ENCODE measurements at places on chromosomes 4 and X. TPM values are rescaled to one million over a fixed set of nuclear protein-coding genes. Genes with fewer than 3 reads are reported as not detected.

The ASB11 gene
- not detected for total RNA-seq

DNA sequence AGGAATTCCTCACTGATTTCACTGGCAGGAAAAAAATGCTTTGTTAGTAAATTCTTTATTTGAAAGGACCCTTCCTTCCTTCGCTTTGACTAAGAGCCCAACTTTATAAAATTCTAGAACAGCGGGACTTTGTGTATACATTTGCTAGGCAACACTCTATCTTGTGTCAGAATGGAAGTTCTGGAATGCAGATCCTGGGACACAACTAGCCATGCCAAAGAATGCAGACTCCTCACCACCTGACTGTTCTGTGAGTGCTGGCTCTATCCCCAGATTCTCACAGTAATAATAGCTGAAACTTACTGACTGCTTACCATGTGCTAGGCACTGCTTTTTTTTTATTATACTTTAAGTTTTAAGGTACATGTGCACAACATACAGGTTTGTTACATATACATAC, 73.3 kb upstream of the ZDHHC15 start:
- H3K36me3 ChIP-seq: no peaks in the 10 kb centered on the region
- H3K4me1 ChIP-seq: no peaks in the 10 kb centered on the region
- H3K4me3 ChIP-seq: no peak overlapping the region
- no peaks in the 10 kb centered on the region for H3K27me3 ChIP-seq
- peak; percentile 38 for DNase-seq
- H3K27ac ChIP-seq: no peak overlapping the region

The SGCB gene
- 109 TPM for total RNA-seq

- no peaks in the 10 kb centered on the region for H3K27me3 ChIP-seq
- peaks cover 9% of the 10 kb centered on the region for H3K36me3 ChIP-seq
- peak overlapping the region; percentile 81 for H3K27ac ChIP-seq
- DNase-seq: peak; percentile 91
- H3K4me1 ChIP-seq: peaks cover 62% of the 10 kb centered on the region
- peak overlapping the region; percentile 42 for H3K4me3 ChIP-seq
Measured at GRCh38 chr4:169337510-169337909, 66.8 kb upstream of the SH3RF1 start.

DNA sequence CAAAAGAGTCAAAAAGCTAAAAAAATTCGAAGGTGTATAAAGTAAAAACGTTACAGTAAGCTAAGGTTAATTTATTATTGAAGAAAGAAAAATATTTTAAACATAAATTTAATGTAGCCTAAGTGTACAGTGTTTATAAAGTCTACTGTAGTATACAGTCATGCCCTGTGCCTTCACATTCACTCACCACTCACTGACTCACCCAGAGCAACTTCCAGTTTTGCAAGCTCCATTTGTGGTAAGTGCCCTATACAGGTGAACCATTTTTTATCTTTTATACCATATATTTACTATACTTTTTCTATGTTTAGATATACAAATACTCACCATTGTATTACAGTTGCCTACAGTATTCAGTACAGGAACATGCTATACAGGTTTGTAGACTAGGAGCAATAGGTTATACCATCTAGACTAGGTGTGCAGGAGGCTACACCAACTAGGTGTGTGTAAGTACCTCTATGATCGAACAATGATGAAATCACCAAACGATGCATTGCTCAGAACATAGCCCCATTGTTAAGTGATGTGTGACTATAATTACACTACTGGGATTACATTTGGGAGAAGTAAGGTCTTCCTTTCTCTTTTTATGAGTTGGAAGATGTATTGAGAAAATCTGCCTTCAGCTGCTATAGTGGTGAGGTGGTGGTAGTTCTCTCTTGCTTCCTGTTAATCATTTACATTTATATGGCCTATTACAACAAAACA, 27.2 kb downstream of the TMSB4X start:
- no peaks in the 10 kb centered on the region for H3K27me3 ChIP-seq
- H3K4me1 ChIP-seq: peaks cover 28% of the 10 kb centered on the region
- H3K27ac ChIP-seq: no peak overlapping the region
- DNase-seq: no peak
- no peak overlapping the region for H3K4me3 ChIP-seq
- no peaks in the 10 kb centered on the region for H3K36me3 ChIP-seq

DNA sequence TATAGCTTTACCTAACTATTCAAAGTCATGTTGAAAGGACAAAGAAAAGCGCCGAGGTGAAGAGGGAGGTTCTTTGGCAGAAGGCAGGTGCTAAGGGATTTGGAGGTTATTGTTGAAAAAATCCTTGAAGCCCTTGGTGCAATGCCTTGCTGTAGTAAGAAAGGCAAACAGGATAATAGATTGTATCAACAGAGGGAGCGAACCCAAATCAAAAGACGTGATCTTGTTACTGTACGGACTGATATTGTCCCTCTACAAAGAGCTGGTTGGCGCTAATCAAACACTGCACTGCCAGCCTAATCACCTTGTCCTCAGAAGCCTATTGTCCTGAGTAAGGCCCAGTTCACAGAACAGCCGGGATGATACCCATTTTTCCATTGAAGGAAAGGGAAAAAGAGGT, 182.9 kb downstream of the ZIC3 start:
- H3K27ac ChIP-seq: no peak overlapping the region
- H3K27me3 ChIP-seq: no peaks in the 10 kb centered on the region
- H3K4me1 ChIP-seq: no peaks in the 10 kb centered on the region

GRCh38 chr4:110876866-110877265, 254.0 kb upstream of the PITX2 start:
- H3K4me1 ChIP-seq: peaks cover 9% of the 10 kb centered on the region
- H3K27me3 ChIP-seq: no peaks in the 10 kb centered on the region
- DNase-seq: no peak
- H3K36me3 ChIP-seq: no peaks in the 10 kb centered on the region
- H3K4me3 ChIP-seq: no peak overlapping the region

DNA sequence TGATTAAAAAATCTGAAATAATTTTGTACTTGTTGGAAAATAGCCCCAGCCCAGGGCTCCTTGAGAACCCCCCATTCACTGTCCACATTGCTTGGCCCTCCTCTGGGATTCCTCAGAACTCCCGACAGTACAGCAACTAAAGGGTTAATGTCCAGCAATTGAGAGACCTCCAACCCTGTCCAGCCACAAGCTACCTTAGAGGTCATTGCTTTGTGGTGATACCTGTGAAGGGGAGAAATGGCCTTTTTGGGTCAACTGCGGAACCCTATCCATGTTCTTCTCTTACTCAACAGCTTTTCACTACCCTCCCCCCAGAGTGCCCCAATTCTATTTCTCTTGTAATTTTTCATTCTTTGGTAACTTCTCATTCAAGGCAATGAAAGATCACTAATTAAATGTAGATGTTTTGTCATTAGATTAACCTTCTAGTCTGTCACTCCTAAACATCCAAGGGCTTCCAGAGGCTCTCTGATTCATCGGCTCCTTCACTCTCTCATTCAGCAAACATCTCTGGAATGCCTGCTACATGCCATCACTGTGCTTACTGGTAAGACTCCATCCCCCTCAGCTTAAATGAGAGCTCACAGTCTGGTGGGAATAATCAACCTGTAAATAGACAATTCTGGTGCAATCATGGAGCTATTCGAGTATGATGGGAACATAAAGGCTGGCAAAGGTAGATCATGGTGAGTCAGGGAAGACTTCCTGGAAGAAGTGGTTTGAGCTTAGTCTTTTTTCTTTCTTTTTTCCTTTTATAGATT, 241.4 kb upstream of the PGRMC2 start:
- H3K4me3 ChIP-seq: peak overlapping the region; percentile 58
- H3K36me3 ChIP-seq: peaks cover 5% of the 10 kb centered on the region
- H3K27me3 ChIP-seq: no peaks in the 10 kb centered on the region
- peak; percentile 95 for DNase-seq

DNA sequence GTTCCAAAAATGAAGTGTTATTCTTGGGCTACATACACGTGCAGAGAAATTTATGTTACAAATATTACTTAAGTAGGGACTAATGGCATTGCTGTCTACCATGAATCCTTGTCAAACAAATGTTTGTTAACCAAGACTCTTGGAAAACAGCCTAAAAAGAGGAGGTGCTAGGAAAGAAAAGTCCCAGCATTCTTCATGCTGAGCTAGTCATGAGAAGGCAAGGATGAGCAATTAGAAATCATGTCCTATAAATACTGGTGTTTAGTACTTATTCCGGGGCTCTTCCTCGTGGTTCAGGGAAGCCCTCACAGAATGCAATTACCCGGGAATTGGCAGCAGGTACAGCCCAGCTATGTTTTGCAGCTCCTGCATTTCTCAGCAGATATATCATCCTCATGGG, 378.1 kb upstream of the FTHL17 start:
- DNase-seq: no peak
- no peaks in the 10 kb centered on the region for H3K4me1 ChIP-seq
- no peaks in the 10 kb centered on the region for H3K36me3 ChIP-seq
- H3K27me3 ChIP-seq: no peaks in the 10 kb centered on the region
- no peak overlapping the region for H3K4me3 ChIP-seq

DNA sequence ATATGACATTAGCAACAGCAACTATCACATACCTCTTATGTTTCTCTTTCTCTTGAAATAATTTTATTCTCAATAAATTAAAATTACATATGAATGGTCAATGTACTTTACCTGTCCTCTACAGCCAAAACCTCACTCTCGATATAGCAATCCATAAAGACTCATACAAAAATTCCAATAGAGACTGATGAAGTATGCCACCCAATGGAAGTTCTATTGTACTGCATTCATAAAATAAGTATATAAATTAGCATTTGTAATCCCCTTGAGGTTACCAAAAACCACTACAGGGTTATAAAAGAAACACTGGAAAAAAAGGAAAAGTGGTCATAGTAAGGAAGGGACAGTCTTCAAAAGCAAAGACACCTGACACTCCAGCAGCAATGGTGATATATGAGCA, 32.8 kb downstream of the CLDN2 start:
- DNase-seq: peak; percentile 7
- H3K27me3 ChIP-seq: no peaks in the 10 kb centered on the region
- H3K4me3 ChIP-seq: no peak overlapping the region
- H3K4me1 ChIP-seq: peaks cover 38% of the 10 kb centered on the region

The RPA4 gene
- total RNA-seq: not detected

DNA sequence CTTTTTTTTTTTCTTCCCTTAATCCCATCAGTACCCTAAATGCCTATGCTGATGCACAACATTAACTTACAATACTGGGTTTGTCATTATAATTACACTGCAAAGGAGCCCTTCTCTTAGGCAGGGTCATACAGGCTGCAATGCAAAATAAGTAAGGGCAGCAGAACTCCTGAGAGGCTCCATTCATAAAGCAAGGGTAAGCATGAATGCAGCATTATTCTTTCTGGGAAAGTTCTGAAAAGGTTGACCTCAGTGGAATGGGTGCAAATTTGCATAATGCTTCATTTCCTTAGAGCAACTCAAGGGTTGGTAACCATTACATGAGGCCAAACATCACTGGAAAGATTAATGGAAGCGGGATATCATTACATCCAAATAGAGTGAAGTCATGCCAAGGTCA, 789.2 kb downstream of the KLHL13 start:
- H3K27ac ChIP-seq: no peak overlapping the region
- no peak overlapping the region for H3K4me3 ChIP-seq
- DNase-seq: no peak
- H3K27me3 ChIP-seq: no peaks in the 10 kb centered on the region
- no peaks in the 10 kb centered on the region for H3K4me1 ChIP-seq
- no peaks in the 10 kb centered on the region for H3K36me3 ChIP-seq

- H3K27me3 ChIP-seq: no peaks in the 10 kb centered on the region
- H3K27ac ChIP-seq: no peak overlapping the region
- peak; percentile 40 for DNase-seq
- H3K36me3 ChIP-seq: peaks cover 5% of the 10 kb centered on the region
- H3K4me1 ChIP-seq: peaks cover 16% of the 10 kb centered on the region
Measured at GRCh38 chrX:150683536-150684146, 9.6 kb upstream of the MTMR1 start.

The NKX3-2 gene
- total RNA-seq: 0.11 TPM

The CACNA1F gene
- not detected for total RNA-seq

DNA sequence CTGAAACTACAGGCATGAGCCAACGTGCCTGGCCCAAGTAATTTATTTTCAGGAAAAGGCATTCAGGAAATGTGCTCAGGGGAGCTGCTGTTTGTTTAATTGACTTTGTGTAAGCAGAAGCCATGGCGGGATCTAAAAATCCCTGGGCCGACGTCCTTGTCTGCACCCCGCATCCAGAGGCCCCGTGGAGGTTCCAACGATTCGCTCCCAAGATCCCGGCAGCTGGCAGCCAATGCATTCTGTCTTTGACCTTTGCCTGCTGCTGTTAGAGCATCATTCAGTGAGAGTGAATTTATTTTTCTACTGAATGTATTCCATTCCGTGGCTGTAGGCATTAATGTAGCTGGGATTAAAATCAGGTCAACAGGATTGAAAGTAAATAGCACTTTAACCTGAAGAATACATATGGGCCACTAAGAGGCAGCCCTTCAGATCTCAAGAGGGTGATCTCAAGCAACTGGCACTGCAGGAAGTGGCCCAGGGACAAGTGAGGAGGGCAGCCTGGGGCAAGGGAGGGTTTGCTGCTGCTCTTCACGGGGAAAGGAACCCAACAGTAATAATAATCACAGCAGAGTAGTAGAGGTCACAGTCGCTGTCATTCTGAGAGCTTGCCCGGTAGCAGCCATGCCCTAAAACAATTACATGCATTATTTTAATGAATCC, 75.2 kb downstream of the PSAPL1 start:
- peaks cover 28% of the 10 kb centered on the region for H3K4me1 ChIP-seq
- no peak overlapping the region for H3K4me3 ChIP-seq
- H3K27me3 ChIP-seq: peaks cover 5% of the 10 kb centered on the region
- no peak overlapping the region for H3K27ac ChIP-seq
- H3K36me3 ChIP-seq: no peaks in the 10 kb centered on the region
